ENCODE measurements at places on chromosomes 12 and 14.

DNA sequence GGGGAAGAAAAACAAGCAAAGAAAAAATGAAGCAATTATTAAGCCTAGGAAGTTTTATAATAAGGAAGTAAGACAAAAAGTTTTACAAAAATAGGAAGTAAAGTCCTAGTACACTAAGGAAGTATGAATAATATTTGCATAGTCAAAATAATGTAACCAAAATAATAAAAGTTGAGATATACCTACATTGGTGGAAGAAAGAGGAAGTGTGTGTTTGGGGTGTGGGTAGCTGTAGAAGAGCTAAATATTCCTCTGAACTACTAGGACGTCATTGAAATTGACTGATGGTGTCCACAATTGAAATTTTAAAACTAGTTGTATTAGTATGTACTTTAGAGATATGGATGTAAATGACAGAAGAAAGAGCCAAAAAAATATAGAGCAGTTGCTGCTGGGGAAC lies 228.4 kb upstream of the OTX2 start:
- no peak for DNase-seq

GRCh38 chr14:73680821-73681220 lies 33.4 kb downstream of the PNMA1 start:
- no peak for DNase-seq

DNA sequence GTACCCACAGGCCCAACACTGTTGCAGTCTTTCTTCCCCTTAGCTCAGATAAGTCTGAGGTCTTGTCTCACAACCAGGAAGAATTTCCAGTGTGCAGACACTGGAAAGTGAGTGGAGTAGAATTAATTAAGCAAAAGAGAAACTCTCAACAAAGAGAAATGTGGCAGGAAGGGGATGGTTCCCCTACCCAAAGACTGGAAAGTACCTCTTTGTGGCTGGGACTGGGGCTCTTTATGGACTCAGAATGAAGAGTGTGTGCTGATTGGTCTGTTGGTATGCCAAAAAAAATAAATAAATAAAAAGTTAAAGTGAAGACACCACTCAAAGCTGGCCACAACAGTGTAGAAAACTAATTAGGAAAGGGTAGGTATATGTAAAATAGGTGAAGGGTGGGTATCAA lies 26.4 kb downstream of the GLIPR1L1 start:
- no peak for DNase-seq

- no peak for DNase-seq
Observed at GRCh38 chr12:104618691-104619090, 161.9 kb downstream of the CHST11 start.

- DNase-seq, result no peak
Observed at GRCh38 chr14:47389535-47389934, 285.9 kb downstream of the MDGA2 start.

GRCh38 chr14:77812028-77812427 lies 12.1 kb downstream of the ADCK1 start:
- no peak for DNase-seq

GRCh38 chr12:63795032-63795687 lies 15.5 kb downstream of the RXYLT1 start:
- DNase-seq, result no peak

GRCh38 chr14:47660158-47660557 lies 15.2 kb downstream of the MDGA2 start:
- DNase-seq, result no peak
